Fibroblast of villous mesenchyme (primary cell): ENCODE measurements at places on chromosomes 7 and 10. TPM values are rescaled to one million over a fixed set of nuclear protein-coding genes. Genes with fewer than 3 reads are reported as not detected.

GRCh38 chr7:111164442-111164841 is 73.5 kb downstream of the LRRN3 start:
- no peak for DNase-seq

Gene ADARB2
- total RNA-seq, result not detected in 2 replicates

DNA sequence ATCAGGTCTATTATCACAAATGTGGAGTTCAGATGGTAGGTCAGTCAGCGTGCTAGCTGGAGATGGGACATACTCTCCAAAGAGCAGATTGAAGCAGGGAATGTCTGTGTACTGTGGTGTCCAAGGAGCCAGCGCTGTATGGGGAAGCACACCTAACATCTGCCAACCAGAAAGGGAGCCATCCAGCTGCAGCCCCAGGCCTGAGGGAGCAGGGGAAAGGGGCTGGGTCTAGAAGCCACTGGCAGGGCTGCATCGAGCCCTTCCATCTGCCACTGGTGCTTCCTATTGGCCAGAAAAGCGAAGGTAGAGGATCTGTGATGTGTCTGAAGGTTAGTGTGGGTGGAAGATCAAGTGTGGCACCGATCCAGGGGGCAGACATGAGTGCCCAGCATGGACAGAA is 8.0 kb upstream of the RAMP3 start:
- DNase-seq, result no peak

Gene FAM25A
- total RNA-seq, result not detected in 2 replicates

GRCh38 chr7:4013793-4014192 is 668.3 kb upstream of the FOXK1 start:
- no peak for DNase-seq

DNA sequence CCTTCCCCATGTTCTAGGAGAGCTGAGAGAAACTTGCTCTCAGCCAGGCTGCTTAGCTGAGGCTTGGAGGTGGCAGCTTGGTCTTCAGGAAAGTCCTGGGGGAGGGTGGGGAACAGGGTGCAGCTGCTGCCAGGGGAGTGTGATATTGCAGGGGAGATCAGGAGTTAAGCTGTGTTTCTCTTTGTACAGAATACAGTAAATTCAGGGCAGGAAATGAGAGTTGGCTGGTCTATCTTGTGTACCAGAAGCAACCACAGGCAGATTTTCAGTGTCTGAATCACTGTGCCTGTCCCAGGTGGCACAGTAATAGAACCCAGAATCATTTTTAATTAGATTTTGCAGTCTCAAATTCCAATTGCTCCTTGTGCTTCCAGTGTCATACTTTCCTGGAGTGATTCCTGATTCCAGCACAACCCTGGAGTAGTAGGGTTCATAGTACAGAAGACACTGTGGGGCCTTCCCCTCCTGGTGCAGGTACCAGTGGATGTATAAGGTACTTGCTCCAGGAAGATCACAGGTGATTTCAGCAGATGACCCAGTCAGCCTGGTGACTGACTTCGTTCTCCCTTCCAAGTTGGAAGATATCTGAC is 94.0 kb upstream of the TARP start:
- DNase-seq, result no peak

Gene ANKRD22
- total RNA-seq, result not detected in 2 replicates

Gene CALML3
- total RNA-seq, result not detected in 2 replicates

Gene FMC1
- 8.4 and 13.4 TPM in 2 replicates for total RNA-seq

DNA sequence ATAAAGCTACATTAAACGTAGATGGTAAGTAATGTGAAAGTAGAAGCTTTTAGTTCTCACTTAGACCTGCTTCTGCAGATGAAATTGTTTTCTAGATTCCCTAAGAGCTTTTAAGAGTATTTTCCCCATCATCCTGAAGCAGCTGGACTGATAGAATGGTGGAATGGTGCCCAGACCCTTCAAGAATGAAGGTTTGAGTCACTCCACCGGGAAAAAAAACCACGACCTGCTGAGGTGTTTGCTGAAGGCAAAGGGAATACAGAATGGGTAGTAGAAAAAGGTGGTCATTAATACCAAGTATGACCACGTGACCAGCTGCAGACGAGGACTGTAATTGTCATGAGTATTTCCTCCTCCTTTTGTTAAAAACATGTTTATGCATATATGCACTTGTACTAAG is 79.2 kb upstream of the PTPRZ1 start:
- no peak for DNase-seq

Gene DTX2
- 5.2 and 6.1 TPM in 2 replicates for total RNA-seq

GRCh38 chr7:116576350-116577319 is 51.8 kb downstream of the CAV1 start:
- peak; percentile 73 for DNase-seq

Gene CC2D2B
- 0.86 TPM in 1 of 2 replicates, not detected in the other for total RNA-seq

- DNase-seq, result peak; percentile 36
These were observed 91.9 kb downstream of the MYL10 start for GRCh38 chr7:101537205-101537604.

- no peak for DNase-seq
These were observed 8.2 kb upstream of the CFAP69 start for GRCh38 chr7:90236721-90237289.

Gene ANKRD7
- 0.86 and 1.3 TPM in 2 replicates for total RNA-seq

Gene CYP3A7
- total RNA-seq, result not detected in 2 replicates

Gene SPDYE3
- under 0.01 TPM in 1 of 2 replicates, not detected in the other for total RNA-seq

GRCh38 chr7:115734641-115735040 is 295.9 kb downstream of the TFEC start:
- DNase-seq, result no peak

- no peak for DNase-seq
These were observed 18.0 kb downstream of the PLEKHA8 start for GRCh38 chr7:30046127-30046770.

GRCh38 chr10:129277841-129278240 is 189.2 kb upstream of the MGMT start:
- no peak for DNase-seq

- DNase-seq, result peak; percentile 74
These were observed 29.8 kb downstream of the PLAU start for GRCh38 chr10:73940634-73941221.

Gene MINPP1
- total RNA-seq, result 30.0 and 52.7 TPM in 2 replicates

Gene CNOT4
- 10.3 and 16.4 TPM in 2 replicates for total RNA-seq

- no peak for DNase-seq
These were observed 37.4 kb upstream of the DUSP5 start for GRCh38 chr10:110460111-110460809.

Gene ANKRD61
- total RNA-seq, result not detected in 2 replicates

Gene TLL2
- total RNA-seq, result under 0.01 TPM in 1 of 2 replicates, not detected in the other

Gene MKRN1
- 41.9 and 50.5 TPM in 2 replicates for total RNA-seq

DNA sequence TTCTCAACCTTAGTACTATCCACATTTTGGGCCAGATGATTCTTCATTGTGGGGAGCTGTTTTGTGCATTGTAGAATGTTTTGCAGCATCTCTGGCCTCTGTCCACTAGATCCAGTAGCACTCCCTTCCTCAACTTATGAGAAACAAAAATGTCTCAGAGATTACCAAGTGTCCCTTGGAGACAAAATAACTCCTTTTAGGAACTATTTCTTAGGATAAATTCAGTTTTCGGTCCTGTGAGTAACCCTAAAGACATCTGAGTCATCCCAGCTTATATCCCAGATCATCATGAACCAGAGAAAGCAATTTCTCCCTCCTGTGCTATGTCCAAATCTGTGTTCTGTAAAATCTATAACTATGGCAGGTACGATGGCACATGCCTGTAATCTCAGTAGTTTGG is 266.6 kb upstream of the PHYHIPL start:
- no peak for DNase-seq

Gene NPY
- not detected in 2 replicates for total RNA-seq

- DNase-seq, result no peak
These were observed 184.4 kb downstream of the GRID1 start for GRCh38 chr10:86182150-86182549.

DNA sequence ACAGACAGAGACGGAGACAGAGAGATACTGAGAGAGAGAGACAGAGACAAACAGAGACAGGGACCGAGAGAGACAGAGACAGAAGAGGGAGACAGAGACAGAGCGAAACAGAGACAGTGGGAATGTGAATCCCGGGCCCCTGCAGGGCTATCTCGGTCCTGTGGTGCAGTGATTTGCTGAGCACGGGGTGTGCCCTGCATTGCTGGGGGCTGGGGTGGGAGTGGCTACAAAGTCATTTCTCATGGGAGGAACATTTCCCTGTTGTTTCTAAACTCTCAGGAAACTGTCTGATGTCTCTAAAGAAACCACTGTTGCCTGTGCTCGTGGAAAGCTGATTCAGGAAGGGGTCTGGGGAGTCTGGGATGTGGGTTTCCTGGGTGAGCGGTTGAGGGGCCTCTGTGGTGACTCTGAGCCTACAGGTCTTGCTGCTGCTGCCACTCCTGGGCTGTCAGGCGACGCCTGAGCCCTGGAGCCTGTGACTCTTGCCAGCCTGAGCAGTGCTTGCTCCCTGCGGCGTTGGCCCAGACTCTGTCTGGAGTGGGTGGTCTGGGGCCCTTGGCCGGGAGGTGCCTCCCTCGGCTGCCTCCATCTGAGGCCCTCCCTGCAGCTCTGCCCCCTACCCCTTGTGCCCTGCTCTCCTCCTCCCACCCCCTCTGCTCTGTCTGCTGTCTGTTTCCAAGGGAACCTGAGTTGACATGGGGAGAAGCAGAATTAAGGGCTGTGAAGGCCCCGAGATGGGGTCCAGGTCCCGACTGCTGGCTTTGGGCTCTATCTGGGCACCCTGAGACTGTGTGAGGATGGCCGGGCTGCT is 292.0 kb downstream of the WDR37 start:
- no peak for DNase-seq

Gene NDUFB8
- total RNA-seq, result 109 and 162 TPM in 2 replicates

DNA sequence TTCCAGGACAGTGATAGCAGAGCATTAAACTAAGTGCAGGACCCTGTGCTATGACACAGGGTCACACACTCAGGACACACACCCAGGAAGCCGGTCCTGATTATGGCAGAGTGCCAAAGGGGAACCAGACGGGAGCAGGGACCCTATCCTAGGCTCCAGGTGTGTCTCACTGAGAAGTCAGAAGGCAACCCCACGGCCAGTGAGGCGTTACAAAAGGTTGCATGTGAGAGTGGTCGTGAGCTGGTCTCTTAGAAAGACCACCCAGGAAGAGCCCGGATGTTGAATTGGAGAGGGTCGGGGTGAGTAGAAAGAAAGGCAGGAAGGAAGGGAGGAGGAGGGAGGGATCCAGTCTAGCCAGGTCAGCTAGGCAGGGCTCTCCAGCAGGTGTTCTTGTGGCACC is 31.0 kb downstream of the FRMPD2 start:
- DNase-seq, result no peak

DNA sequence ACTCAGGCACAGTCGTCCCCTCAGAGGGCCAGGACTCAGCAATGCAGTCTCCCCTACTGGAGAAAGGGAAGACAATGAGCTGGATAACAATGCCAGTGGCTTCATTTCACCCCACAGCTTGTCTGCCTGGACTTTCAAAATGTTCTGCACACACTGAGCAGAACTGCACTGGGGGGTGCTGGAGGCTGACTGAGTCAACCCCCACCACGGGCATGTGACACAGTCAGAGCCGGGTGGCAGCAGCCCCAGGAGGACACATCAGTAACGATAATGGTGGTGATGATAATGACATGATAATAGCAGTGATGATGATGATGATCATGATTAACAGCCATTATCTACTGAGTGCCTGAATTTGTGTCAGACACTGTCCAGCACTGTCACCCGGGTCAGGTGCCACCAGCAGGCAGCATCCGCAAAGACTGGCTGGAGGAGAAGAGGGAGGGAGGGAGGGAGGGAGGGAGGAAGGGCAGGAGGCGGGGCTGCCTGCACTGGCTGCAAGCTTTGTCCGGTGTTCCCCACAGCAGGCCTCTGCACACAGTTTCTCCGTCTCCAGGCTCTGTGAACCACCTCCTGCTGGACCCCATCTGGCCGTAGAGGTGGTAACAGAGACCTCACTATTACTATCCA is 67.4 kb downstream of the PLXNA4 start:
- no peak for DNase-seq

DNA sequence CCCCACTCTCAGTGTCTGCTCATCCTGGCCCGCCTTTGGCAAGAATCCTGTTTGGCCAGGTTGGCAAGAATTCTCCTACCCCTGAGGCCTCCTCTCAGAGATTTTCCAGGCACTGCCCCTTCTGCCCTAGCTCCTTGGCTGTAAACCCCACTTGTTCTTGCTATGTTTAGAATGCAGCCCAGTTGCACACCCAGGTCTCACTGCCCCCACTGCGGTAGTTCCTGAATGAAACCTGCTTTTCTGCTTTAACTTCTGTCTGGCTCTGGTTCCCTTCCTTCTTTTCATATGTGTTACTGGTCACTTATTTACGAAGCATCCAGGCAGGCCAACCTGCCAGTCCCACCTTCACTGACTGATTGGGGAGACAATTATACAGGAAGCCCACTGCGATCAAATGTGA is 576.9 kb downstream of the GLRX3 start:
- DNase-seq, result no peak

DNA sequence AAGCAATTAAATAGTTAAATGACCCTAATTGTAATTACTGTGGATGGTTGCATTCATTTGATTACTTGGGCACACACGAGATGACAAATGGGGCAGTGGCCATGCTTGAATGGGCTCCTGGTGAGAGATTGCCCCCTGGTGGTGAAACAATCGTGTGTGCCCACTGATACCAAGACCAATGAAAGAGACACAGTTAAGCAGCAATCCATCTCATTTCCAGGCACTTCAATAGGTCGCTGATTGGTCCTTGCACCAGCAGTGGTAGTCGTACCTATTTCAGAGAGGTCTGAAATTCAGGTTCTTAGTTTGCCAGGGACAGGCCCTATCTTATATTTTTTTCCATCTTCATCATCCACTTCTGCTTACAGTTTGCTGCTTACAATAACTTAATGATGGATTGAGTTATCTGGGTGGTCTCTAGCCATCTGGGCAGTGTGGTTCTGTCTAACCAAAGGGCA is 8.3 kb downstream of the PCBD1 start:
- DNase-seq, result peak; percentile 85

Gene PTPRN2
- total RNA-seq, result under 0.01 TPM in 1 of 2 replicates, not detected in the other

Gene COL28A1
- total RNA-seq, result under 0.01 TPM in 2 replicates

- no peak for DNase-seq
These were observed 70.7 kb downstream of the EBF3 start for GRCh38 chr10:129893104-129894089.

Gene ODAD2
- 3.2 and 4.3 TPM in 2 replicates for total RNA-seq

DNA sequence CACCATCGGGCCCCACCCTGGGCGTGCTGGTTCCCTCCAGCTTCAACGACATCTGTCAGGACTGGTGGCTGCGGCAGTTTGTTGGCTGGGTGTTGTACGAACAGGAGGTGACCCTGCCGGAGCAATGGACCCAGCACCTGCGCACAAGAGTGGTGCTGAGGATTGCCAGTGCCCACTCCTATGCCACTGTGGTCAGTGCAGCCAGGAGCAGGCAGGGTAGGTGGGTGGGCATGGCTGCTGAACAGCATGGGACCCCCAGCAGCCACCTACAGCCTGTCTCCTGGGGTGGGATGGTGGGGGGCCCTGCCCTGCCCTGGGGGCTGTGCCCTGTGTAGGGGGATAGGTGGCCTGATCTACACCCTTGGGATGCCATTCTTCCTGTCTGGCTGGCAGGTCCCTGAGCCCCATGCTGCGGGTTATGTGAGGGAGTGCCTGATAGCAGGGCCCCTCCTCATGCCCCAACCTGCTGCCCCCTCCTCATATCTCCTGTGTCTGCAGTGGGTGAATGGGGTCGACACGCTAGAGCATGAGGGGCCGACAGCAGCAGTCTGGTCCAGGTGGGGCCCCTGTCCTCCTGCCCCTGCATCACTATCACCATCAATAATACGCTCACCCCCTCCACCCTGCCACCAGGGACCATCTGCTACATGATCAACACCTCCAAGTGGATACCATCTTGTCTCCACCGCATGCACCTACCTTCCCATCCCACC is 56.9 kb downstream of the ZNF727 start:
- no peak for DNase-seq

Gene AKR1C4
- total RNA-seq, result not detected in 2 replicates

- DNase-seq, result no peak
These were observed 146.5 kb downstream of the MAPK8 start for GRCh38 chr10:48452879-48453412.

- no peak for DNase-seq
These were observed 19.6 kb downstream of the WIPF3 start for GRCh38 chr7:29825775-29826529.

GRCh38 chr7:80967917-80968297 is 49.1 kb upstream of the SEMA3C start:
- peak; percentile 33 for DNase-seq

Gene SH2B2
- 0.43 and 0.97 TPM in 2 replicates for total RNA-seq
